ENCODE measurements at places on chromosomes 1 and 21.

- DNase-seq, result no peak
Measured at GRCh38 chr1:188343914-188344313, 1515.2 kb downstream of the PLA2G4A start.

DNA sequence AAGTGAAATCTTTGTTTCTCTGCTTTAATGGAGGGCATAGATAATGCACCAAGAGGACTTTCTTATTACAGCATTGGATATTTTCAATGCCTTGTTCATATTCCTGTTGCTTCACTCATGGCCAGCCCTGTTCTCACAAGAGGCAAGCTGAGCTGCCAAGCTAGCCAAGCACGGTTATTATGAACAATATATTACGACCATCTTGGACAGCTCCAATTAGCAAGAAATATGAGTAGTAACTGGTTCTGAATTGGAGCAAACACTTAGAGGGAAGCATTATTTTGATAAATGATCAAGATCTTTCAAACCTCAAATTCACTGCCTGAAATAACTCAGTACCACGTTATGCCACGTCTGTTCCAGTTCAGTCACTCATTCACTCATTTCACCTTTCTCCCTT, 159.8 kb downstream of the SETD4 start:
- no peak for DNase-seq

DNA sequence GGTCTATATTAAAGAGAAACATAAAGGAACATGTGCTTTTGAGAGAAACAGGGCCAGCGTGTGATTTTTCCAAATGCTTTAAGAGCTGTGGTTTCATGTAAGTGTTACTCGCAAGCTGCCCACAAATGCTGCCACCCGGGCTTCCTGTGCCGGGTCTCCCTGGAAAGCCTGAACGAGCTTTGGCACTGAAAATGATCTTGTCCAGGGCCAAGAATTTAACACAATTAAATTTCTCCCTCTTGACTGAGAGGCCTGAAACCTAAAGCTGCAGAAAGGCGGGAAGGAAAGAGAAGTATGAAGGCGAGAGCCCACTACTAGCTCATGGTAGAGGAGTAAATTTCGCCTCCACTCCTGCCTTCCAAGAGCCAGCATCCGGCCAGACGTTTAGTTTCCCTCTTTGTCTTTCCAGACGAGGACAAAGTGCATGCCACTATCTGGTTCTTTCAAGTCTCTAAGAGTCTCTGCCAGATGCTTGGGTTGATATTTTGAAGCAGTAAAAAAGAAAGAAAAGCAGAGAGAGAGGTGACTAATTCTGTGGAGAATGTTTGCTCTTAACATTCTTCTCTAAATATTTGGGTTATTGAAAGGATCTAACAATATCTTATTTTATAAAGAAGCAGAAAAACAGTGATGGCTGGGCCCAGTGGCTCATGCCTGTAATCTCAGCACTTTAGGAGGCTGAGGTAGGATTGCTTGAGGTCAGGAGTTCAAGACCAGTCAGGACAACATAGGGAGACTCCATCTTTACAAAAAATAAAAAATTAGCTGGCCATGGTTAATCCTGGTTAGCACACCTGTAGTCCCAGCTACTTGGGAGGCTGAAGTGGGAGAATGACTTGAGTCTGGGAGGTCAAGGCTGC, 100.0 kb upstream of the HNRNPU start:
- no peak for DNase-seq

GRCh38 chr1:119632841-119633240, 15.2 kb downstream of the ZNF697 start:
- no peak for DNase-seq

- DNase-seq, result no peak
Measured at GRCh38 chr1:29397981-29398380, 161.7 kb downstream of the PTPRU start.

DNA sequence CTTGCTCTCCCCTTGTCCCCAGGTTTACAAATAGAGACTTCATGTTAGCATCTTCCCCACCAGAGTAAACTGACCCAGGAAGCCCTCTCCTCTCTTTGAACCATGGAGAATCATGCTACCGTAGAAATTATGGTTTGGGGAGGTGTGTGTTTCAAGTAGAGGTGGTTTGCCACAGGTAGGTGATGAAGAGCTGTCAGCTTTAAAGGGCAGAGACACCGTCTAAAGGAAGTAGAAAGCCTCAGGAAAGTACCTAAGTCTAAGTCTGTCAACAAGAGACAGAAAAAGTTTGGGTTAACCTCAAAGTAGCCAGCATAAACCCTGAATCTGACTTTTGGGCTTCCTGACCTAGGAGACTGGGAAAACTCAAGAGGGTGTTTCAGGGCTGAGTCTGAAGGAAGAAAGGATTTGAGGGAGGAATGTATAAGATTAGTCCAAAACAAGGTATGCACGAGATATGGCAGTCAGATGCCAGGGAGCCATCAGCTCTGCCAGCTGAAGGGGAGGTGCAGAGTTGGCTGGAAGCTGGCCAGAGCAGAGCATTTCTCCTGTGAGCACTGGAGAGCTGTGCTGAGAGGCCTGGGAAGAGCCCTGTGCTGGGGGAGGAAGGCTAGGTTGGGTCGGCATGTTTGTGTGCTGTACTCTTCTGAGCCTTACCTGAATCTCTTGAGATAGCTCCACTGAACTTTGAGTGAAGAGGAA, 14.3 kb downstream of the ADAMTSL4 start:
- DNase-seq, result no peak

DNA sequence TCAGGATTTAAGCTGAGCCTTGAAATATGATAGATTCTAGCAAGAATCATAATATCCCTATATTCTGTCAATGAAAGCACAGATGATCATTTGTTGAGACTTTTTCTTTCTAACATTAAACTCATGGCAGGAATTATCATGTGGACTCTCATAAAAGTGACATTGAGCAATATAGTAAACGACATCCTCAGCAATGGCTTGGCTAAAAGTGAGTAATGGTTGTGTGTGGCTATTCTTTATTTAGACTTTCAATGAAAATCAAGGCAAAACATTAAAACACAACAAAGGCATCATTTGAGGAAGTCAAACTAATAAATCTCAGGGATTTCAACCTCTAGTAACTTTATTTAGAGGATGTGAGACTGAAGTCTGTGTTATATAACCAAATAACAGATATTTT, 257.8 kb upstream of the ADGRL4 start:
- no peak for DNase-seq

- DNase-seq, result peak; percentile 63
Measured at GRCh38 chr1:154324669-154325582, at the start of gene ATP8B2. Gene ATP8B2, plus strand, starts transcription at chr1:154325525. Its CDS starts 2,617 bp downstream, at chr1:154328142.

- DNase-seq, result no peak
Measured at GRCh38 chr1:185668013-185668412, 66.2 kb upstream of the HMCN1 start.

DNA sequence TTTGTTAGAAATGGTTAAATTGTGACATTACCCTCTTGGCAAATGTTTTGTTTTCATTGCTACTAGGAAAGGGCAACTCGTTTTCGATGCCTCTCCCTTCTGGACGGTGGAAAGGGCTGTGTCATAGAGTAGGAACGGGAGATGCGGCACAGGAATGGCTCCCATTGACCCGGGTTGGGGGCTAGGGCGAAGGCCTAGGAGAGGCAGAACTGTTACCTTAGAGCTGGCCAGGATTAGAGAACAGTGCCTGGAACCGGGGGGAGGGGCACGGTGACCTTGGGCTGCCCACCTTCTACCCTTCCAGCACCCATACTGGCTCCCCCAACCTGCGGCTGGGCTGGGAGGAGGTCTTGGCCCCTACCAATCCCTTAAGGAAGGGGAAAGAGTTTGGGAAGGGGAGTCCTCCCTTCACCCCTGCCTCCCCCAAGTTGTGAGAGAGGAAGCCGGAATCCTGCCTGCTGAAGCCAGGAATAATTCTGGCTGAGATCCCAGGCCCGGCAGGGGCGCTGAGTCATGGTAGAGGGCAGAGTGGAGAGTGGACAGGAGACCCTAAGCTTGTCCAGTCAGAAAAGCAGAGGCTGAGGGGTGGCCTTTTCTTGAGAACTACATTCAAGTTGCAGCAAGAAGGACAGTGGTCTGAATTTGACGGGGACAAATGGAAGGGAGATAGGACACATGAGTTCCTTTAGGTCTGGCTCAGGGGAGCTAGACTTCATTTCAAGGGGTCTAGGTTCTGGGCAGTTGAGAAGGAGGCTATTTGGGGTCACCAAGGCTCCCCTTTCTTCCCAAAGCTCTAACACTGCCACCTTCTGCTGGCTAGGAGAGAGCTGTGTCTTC, 8.2 kb downstream of the LMNA start:
- DNase-seq, result no peak

GRCh38 chr1:244354810-244355278, 96.9 kb downstream of the ADSS2 start:
- no peak for DNase-seq

DNA sequence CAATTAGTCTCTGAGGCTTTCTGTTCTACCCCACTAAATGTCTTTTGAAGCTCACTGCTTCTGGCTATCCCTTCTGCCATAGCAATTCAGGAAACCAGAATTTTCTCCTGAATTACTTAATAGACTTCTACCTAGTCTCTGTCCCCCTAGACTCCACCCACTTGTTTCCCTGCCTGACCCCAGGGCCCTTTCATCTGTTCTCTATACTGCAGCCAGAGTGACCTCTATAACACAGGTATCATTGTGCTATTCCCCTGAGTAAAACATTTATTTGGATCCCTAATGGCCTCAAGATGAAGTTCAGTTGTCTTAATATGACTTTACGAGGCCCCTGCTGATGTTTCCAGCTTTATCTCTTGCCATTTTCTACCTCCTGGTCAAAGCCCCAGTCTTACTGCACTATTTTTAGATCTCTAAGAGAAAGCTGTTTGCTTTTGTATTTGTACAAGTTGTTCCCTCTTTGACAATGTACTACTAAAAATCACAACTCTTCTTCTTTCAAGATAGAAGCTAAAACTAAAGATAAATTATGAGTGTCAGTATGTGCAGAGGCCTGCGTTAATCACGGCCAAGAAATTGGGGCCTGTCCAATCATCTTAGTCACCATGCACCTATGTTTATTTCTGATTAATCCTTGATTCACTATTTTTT, 54.5 kb downstream of the ATP1B1 start:
- DNase-seq, result no peak

GRCh38 chr21:45415188-45415942, 10.4 kb downstream of the COL18A1 start:
- DNase-seq, result no peak

GRCh38 chr1:113905435-113905861, 322 bp downstream of the DCLRE1B start:
- DNase-seq, result no peak

- no peak for DNase-seq
Measured at GRCh38 chr1:209353053-209353452, 230.5 kb upstream of the CAMK1G start.

DNA sequence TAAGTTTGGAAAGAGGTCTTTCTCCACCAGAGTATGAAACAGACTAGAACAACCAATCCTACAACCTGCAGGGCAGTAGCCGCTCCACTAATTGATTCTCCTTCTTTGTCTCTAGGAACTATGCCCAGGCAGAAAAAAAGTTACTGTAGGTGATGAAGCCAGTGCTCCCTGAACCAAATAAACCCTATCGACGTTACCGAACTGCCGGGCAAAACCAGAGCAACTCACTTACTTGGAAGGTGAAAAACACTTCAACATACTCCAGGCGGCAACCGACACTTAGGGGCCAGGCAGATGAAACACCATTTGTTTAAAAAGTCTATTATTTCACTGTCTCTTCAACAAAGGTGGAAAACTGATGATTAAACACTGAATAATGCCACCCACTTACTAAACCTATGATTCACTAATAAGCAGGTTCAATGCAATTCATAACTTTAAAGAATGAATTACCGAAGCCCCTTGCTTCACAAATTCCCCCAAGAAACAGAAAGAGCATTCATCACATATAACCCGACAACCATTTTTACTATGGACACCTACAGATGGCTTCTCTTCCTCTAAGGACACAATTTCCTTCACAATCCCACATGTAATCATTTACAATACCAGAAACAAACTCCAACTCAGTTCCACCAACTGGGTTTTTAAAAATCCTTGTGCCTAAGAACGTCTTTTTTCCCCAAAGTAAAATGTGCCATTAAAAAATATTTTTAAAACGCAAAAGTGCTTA, 1.6 kb downstream of the NRIP1 start:
- peak; percentile 2 for DNase-seq

DNA sequence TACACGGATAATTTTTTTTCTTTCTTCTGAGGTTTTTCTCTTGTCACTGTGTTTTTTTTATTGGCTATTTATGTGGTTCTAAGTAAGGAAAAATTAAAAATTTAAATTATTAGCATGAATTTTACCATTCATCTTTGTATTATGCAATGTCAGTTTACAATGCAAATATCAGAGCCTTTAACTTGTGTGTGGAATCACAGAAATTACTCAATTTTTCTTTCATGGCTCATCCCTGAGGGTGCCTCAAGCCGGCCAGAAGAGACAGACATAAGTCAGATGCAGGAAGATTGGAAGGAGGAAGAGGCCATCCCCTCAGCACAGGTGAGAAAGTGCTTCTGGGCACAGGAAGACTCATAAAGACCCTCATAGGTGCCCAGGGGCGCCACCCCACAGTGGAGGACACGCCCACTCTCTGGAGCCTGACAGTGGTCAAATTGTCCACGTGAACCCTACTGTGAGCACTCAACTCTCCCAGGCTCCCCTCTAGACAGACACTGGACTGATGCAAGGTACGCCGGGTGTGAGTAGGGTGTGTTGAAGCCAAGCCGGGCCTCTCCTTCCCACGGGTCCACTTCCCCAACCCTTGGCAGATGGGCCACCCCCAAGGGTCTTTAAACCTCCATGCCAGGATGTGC, 9.5 kb upstream of the LDLRAP1 start:
- no peak for DNase-seq

DNA sequence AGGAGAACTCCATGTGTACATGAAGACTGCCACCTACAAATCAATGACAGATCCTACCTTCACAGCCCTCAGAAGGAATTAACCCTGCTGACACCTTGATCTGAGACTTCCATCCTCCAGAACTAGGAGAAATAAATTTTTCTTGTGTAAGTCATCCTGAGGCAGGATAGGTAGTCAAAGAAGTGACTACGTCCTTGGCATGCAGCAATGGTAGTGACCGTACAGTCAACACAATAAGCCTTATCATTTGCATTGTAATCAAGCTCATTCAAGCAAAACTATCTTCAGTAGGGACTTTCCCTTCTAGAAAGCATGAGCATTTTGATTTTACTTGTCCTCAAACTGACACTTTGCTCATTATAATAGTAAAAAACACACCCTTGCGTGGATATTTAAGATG, 64.0 kb upstream of the KCNK1 start:
- DNase-seq, result no peak

- DNase-seq, result no peak
Measured at GRCh38 chr1:36453600-36454388, 3.5 kb upstream of the OSCP1 start.

GRCh38 chr1:191305370-191305769, 827.7 kb upstream of the BRINP3 start:
- no peak for DNase-seq

DNA sequence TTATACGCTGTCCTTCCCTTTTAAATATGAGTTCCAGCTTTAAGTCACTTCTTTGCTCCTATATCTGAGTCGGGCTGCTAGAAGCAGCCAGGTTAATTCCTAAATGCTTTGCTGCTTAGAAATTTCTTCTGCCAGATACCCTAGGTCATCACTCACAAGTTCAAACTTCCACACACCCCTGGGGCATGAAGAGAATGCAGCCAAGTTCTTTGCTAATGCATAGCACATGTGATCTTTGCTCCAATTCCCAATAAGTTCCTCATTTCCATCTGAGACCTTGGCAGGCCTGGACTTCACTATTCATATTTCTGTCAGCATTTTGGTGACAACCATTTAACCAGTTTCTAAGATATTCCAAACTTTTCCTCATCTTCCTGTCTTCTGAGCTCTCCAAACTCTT, 14.5 kb upstream of the APP start:
- no peak for DNase-seq

Measured in activated naive CD4-positive, alpha-beta T cell (primary cell).